ENCODE measurements at places on chromosomes 2 and 18. TPM values are rescaled to one million over a fixed set of nuclear protein-coding genes. Genes with fewer than 3 reads are reported as not detected.

GRCh38 chr2:96065381-96065930, 30.7 kb upstream of the GPAT2 start:
- no peak overlapping the region for H3K27ac ChIP-seq
- no peaks in the 10 kb centered on the region for H3K36me3 ChIP-seq
- H3K4me3 ChIP-seq: no peak overlapping the region
- H3K27me3 ChIP-seq: no peaks in the 10 kb centered on the region
- no peak for DNase-seq

GRCh38 chr18:36903215-36903928, 74.4 kb downstream of the KIAA1328 start:
- H3K4me1 ChIP-seq: peaks cover 7% of the 10 kb centered on the region
- H3K36me3 ChIP-seq: peaks cover under 1% of the 10 kb centered on the region
- no peaks in the 10 kb centered on the region for H3K27me3 ChIP-seq
- no peak overlapping the region for H3K27ac ChIP-seq

DNA sequence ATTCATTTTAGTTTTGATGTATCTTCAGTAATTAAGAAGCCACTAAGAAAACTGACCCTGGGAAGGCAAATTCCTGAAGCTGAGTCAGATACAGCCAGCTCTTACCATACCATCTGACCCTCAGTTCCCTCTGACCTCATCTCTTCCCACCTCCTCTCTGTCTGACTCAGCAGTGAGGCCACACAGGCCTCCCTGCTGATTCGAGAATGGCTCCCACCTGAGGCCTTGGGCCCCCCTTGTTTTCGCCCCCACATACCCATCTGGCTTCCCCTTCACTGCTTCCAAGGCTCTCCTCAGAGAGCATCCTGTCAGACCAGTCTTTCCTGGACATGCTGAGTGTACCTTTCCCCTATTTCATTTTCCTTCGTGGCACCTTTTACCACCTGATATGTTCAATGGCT, 71.0 kb upstream of the CYP1B1 start:
- peaks cover 12% of the 10 kb centered on the region for H3K4me1 ChIP-seq
- H3K27me3 ChIP-seq: no peaks in the 10 kb centered on the region
- no peak for DNase-seq
- no peak overlapping the region for H3K4me3 ChIP-seq
- peak overlapping the region; percentile 51 for H3K27ac ChIP-seq

- H3K27me3 ChIP-seq: no peaks in the 10 kb centered on the region
- H3K36me3 ChIP-seq: no peaks in the 10 kb centered on the region
- no peak for DNase-seq
- H3K4me1 ChIP-seq: peaks cover 6% of the 10 kb centered on the region
Measured at GRCh38 chr18:46222710-46223360, 118.7 kb downstream of the HAUS1 start.

GRCh38 chr2:209208211-209208610, 215.6 kb upstream of the MAP2 start:
- peaks cover 2% of the 10 kb centered on the region for H3K27me3 ChIP-seq
- DNase-seq: peak; percentile 2
- no peaks in the 10 kb centered on the region for H3K36me3 ChIP-seq
- no peaks in the 10 kb centered on the region for H3K4me1 ChIP-seq

GRCh38 chr2:37771600-37772088, 100.2 kb upstream of the CDC42EP3 start:
- peaks cover 34% of the 10 kb centered on the region for H3K4me1 ChIP-seq
- H3K36me3 ChIP-seq: no peaks in the 10 kb centered on the region
- H3K4me3 ChIP-seq: no peak overlapping the region
- no peaks in the 10 kb centered on the region for H3K27me3 ChIP-seq
- H3K27ac ChIP-seq: no peak overlapping the region
- DNase-seq: no peak

DNA sequence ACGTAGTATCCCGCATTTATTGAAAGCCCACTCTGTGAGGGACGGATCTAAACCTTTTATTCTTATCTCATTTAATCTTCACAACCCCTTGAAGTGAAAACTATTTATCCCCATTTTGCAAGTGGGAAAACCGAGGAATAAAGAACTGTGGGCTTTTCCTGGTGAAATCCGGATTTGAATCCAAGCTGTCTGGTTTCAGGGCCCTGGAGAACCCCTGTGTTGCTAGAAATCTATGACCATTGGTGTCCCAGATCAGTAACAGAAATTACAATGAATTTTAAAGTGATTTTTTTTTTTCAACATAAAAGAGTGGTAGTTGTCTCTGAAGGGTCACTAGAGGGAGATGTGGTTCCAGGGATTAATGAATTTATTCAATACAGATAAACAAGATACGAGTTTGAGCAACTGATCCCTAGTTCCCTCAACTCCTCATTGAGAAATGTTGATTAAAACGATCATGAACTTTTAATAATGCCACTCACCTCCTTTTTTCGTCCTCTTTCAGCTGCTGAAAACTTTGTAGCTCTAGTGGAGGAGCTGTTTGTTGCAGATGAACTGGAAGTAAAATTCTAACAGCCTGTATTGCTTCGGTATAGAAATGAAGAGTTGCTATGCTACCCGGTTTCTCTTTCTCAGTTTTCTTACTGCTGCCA, 940 bp downstream of the XRCC5 start:
- H3K27me3 ChIP-seq: peaks cover 4% of the 10 kb centered on the region
- H3K4me1 ChIP-seq: peaks cover 79% of the 10 kb centered on the region
- peak overlapping the region; percentile 99 for H3K4me3 ChIP-seq
- DNase-seq: no peak
- H3K36me3 ChIP-seq: peaks cover 21% of the 10 kb centered on the region

DNA sequence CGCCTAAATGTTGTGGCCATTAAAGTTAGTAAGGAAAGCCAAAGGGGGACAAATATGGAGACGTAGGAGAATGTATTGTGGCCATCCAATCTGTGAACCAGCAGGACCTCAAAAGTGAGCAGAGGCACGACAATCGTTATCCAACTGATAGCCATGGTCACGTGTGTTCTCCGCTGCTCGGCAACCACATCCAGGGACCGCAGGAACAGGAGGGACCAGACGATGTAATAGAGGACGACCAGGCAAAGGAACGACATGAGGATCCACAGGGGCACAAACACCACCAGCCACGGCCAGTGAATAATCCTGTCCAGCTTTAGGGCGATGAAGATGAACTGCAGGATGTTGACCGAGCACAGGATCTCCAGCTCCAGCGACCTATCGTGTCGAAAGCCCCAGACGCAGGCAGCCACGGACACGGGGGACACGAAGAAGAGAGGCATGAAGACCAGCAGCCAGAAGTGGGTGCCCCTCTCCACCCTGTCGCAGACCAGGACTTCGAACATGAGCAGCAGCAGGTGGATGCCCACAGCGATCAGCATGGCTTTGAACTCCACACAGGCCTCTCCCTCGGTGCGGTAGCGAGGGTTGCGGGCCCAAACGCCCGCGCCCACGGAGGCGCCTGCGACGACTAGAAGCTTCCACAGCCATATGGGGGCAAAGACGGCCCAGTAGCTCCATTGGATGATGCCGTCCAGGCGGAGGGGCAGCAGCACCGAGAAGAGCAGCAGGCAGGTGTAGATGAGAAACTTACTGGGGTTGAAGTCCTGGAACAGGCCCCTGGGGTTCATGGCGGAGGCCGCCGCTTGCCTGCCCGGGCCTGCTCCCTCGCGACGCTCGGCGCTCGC, 790 bp downstream of the TMEM185B start:
- H3K36me3 ChIP-seq: peaks cover 29% of the 10 kb centered on the region
- H3K4me3 ChIP-seq: peak overlapping the region; percentile 84
- H3K27me3 ChIP-seq: peaks cover 25% of the 10 kb centered on the region
- DNase-seq: no peak
- H3K4me1 ChIP-seq: peaks cover 22% of the 10 kb centered on the region

DNA sequence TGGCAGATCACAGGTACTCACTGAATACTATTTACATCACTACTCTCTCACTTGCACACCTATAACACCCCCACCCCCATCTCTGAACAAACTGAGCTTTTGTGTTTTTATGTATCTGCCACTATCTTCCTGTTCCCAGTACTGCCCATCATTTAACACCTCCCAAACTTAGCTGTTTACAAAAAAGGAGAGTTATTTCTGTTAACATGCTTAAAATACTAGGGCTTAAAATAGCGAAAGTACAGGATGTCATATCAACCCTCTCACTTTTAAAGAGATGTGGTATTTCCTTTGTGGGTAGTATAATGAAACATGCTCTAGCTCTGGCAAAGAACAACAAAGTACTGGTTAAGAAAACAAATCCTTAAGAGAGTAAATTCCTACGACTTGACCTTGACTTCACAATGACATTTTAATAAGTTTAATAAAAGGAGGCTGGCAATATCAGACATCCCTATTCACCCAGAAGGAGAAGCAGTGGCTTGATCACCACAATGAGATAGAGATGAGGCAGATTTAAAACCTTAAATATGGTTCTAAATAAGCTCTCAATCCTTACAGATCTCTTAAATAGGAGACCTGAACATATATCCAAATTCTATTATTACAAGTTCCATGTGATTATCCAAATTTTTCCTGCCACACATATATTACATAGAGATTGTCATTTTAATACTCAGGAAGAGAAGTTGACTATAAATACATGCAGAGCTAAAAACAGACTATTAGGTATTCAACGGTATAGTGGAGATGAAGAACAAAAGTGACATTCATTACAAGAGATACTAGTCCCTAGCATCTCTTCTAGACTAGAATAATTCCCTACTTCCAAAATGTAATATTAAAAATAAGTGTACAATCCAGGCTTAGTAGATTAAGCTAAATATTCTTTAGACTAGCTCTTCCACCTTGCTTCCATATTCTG, 36.9 kb downstream of the TRAK2 start:
- no peak overlapping the region for H3K4me3 ChIP-seq
- H3K27me3 ChIP-seq: no peaks in the 10 kb centered on the region
- no peak for DNase-seq
- no peak overlapping the region for H3K27ac ChIP-seq
- H3K4me1 ChIP-seq: no peaks in the 10 kb centered on the region

- peaks cover 10% of the 10 kb centered on the region for H3K27me3 ChIP-seq
- no peaks in the 10 kb centered on the region for H3K4me1 ChIP-seq
- H3K4me3 ChIP-seq: no peak overlapping the region
- DNase-seq: no peak
- H3K36me3 ChIP-seq: no peaks in the 10 kb centered on the region
- no peak overlapping the region for H3K27ac ChIP-seq
Measured at GRCh38 chr18:71784777-71785176, 759.4 kb downstream of the CBLN2 start.

DNA sequence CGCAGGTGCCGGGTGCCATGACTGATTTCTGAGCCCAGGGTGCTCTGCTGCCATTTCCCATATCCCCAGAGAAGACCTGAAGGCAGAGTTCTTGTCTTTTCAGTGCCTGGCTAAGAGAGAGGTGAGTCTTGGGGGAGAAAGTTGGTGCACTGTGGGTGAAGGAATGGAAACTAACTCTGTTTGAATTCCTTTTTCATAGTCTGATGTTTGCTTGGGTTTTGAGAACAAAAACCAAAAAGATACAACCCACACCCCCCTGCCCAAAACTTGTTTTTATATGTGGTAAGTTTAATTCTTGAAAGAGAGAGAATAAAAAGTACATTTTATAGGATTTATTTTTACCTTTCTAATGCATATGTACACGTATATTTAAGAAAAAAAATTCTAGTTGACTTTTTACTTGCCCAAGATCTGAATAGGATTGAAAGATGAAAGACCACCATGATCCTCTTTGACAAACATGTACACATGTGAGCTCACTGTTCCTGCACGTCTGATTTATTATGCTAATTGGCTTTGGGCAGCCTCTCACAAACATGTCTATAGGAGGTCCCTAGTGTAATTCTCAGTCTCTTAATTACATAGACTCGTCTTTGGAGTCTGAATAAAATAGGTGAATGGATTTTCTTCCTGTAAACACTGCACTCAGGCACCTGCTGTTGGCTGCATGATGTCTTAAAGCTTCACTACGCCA, 46.3 kb downstream of the ARL4C start:
- DNase-seq: no peak
- H3K27me3 ChIP-seq: no peaks in the 10 kb centered on the region
- H3K36me3 ChIP-seq: peaks cover 2% of the 10 kb centered on the region
- peak overlapping the region; percentile 52 for H3K27ac ChIP-seq
- peaks cover 59% of the 10 kb centered on the region for H3K4me1 ChIP-seq
- H3K4me3 ChIP-seq: no peak overlapping the region

DNA sequence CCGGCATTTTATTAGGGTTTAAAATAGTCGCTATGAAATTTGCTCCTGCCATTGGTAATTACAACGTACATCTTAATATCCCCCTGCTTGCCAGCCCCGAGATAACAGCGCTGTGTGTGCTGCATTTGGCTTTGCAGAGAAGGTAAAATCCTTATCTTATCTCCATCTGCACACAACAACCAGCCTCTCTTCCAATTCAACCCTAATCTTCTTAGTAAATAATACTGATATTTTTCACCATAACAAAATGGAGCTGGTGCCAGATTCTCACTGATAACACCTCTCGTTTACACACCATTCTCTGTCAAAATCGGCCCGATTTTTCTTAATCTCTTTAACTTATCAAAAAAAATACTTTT, 61.4 kb upstream of the SIX3 start:
- no peak for DNase-seq
- no peak overlapping the region for H3K27ac ChIP-seq
- H3K36me3 ChIP-seq: no peaks in the 10 kb centered on the region
- H3K27me3 ChIP-seq: peaks cover 22% of the 10 kb centered on the region
- H3K4me3 ChIP-seq: no peak overlapping the region

GRCh38 chr2:219228041-219228910, 1.2 kb downstream of the ATG9A start:
- H3K4me1 ChIP-seq: peaks cover 22% of the 10 kb centered on the region
- peak overlapping the region; percentile 73 for H3K4me3 ChIP-seq
- DNase-seq: no peak
- no peaks in the 10 kb centered on the region for H3K27me3 ChIP-seq
- peaks cover 2% of the 10 kb centered on the region for H3K36me3 ChIP-seq
- peak overlapping the region; percentile 19 for H3K27ac ChIP-seq

GRCh38 chr18:45121146-45121545, 440.5 kb downstream of the SETBP1 start:
- H3K27me3 ChIP-seq: no peaks in the 10 kb centered on the region
- no peak for DNase-seq
- no peaks in the 10 kb centered on the region for H3K4me1 ChIP-seq
- H3K36me3 ChIP-seq: no peaks in the 10 kb centered on the region
- H3K27ac ChIP-seq: no peak overlapping the region

GRCh38 chr2:43328832-43329231, 102.4 kb upstream of the ZFP36L2 start:
- no peaks in the 10 kb centered on the region for H3K27me3 ChIP-seq
- H3K36me3 ChIP-seq: peaks cover 24% of the 10 kb centered on the region
- no peak overlapping the region for H3K4me3 ChIP-seq
- no peak overlapping the region for H3K27ac ChIP-seq

GRCh38 chr2:176280156-176280555, 10.9 kb downstream of the MTX2 start:
- no peaks in the 10 kb centered on the region for H3K36me3 ChIP-seq
- DNase-seq: no peak
- H3K4me1 ChIP-seq: no peaks in the 10 kb centered on the region
- no peaks in the 10 kb centered on the region for H3K27me3 ChIP-seq
- H3K27ac ChIP-seq: no peak overlapping the region

GRCh38 chr2:169776252-169776761, 22.4 kb upstream of the SSB start:
- H3K4me1 ChIP-seq: peaks cover 5% of the 10 kb centered on the region
- no peak for DNase-seq
- H3K36me3 ChIP-seq: peaks cover 8% of the 10 kb centered on the region
- H3K27me3 ChIP-seq: no peaks in the 10 kb centered on the region
- H3K4me3 ChIP-seq: no peak overlapping the region

- H3K27me3 ChIP-seq: no peaks in the 10 kb centered on the region
- no peak for DNase-seq
- no peaks in the 10 kb centered on the region for H3K36me3 ChIP-seq
Measured at GRCh38 chr18:79356435-79356834, 39.3 kb upstream of the NFATC1 start.

Gene STARD6
- not detected for total RNA-seq

Gene KCNG2
- total RNA-seq: not detected

Gene GCG
- 0.27 TPM for total RNA-seq

Data from neural crest cell (in vitro differentiated cells).